ENCODE measurements at places on chromosomes 1 and 21.

DNA sequence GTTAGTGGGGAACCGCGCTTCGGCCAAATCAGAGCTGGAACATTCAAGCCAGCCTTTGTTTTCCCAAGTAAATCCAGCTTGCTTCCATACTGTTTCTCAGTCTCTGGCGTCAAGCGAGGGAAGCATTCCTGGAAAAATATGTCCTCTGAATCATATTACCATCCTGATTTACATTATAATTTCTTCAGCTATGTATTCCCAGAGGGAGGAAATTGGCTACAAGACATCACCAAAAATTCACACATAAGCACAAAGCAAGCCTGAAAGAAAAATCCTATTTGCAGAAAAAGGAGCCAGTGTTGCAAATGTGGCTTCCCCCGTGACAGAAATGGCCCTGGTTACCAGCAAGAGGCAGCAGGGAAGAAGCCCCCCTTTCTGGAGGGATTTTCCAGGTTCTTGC lies 233.3 kb downstream of the KCNJ6 start:
- DNase-seq, result no peak

GRCh38 chr1:143720087-143721023 lies 251.4 kb downstream of the FAM72C start:
- peak; percentile 36 for DNase-seq

- no peak for DNase-seq
Measured at GRCh38 chr1:147630447-147630846, 39.9 kb downstream of the ACP6 start.

GRCh38 chr1:229759037-229759435 lies 133.0 kb downstream of the URB2 start:
- no peak for DNase-seq

- no peak for DNase-seq
Measured at GRCh38 chr1:84598846-84599741, 24.9 kb upstream of the CTBS start.

DNA sequence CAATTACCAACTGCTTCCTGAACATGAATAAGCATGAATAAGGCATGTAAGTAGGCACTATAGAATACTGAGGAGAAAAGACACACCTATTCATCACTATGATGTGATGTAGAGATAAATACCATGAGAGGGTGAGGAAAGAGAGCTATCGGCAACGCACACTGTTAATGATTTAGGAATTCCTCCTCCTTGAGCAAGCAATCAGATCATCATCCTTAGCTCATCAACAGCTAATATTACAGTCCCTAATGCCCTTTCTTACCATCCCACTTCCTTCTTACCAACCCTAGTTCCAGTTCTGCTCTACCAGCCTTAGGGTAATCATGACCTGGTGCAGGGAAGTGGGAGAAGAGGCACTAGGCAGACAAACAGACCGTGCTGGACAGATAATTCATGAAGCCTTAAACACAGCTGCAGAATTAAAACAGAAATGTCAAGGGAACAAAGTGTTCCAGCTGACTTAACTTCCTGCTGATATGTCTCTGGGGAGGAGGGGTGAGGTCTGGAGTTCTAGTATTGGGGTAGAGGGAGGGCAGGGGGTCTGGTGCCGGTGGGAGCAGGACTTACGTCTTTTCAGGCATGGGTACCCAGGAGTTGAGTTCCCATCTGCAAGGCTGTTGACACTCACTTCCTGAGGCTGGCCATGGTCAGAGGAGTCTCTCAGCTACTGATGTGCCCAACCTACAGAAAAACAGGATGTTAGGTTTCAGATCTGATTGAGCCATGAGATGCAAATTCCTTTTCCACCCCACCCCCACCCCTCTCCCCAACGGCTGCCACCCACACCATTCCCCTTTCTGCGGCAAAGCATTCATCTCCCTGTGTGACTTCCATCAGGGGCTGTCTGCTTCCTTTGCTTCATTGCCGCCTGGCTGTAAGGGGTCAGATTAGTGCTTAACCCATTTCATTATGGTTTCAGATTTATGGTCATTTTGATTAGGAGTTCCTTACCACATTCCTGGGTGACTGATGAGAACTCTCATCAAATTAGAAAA lies 12.6 kb upstream of the RCSD1 start:
- peak; percentile 29 for DNase-seq

GRCh38 chr1:210369425-210369824 lies 40.7 kb downstream of the HHAT start:
- DNase-seq, result no peak

GRCh38 chr1:161706482-161707347 lies at the start of gene FCRLA:
Gene FCRLA, plus strand, starts transcription at chr1:161707229. Its CDS starts 36 bp downstream, at chr1:161707265.
- DNase-seq, result no peak

DNA sequence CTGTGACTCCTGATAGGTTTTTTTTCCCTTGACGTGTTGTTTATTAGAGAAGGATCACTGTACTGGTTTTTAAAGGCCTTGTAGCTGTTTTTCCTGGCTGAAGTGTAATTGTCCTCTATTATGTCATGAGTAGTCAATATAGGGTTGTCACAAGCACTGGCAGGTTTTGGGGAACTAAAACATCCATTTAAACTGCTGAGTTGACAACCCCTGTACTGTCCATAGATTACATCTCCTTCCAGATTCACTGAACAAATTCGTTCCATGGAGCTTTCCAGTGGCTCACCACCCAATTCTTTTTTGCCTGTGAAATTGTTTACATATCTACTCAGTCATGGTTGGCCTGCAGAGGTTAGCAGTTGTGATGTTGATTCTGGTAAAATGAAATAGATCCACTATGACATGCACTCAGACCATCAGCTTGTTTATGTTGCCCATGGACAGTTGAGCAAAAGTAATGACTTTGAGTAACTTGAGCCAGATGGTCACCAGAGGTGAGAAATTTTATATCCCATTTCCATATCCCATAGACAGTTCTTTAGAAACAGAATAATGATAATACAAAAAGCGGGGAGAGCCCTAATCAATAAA lies 59.9 kb upstream of the QSOX1 start:
- no peak for DNase-seq

GRCh38 chr21:43313939-43314405 lies 113.0 kb downstream of the SIK1 start:
- no peak for DNase-seq

DNA sequence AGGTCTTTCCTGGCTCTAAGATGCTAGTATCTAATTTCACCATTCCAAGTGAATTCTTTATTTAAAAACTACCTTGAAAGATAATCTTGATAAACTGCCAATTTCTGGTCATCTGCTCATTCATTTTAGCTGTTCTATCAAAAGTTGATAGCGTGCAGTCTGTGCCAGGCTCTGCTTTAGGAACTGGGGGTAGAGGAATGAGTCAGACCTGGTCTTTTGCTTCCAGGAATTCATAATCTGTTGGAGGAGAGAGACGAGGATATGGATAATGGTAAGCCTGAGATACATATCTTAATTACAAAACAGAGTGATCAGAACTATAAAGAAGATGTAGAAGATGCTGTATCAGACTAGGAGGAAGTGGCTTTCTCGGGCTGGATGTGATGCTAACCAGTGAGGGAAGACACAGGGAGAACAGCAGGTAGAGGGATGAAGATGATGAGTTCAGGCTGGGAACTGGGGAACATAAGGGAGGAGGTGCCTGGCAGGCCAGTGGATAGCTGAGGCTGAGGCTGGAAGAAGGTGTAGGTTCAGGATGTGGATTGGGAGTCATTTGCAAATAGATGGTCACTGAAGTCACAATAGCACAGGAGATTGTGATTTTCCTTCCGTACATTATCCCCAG lies 12.3 kb upstream of the PHC2 start:
- DNase-seq, result no peak

DNA sequence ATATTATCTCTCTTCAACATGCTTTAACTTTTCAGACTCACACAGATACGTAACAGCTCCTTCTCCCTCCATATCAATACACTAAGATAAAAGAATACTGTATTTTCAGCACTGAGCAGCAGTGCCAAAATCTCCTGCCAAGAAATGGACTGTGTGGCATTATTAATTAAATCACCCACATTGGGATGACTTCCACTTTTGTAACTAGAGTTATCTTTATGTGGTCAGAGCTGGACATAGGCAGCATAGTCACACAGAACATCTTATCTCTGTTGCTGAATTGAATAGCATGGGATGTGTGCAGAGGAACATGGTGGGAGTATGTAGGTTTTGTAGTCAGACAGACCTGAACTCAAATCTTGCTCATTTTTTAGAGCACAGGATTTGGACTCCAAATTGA lies 41.4 kb upstream of the CACYBP start:
- no peak for DNase-seq

DNA sequence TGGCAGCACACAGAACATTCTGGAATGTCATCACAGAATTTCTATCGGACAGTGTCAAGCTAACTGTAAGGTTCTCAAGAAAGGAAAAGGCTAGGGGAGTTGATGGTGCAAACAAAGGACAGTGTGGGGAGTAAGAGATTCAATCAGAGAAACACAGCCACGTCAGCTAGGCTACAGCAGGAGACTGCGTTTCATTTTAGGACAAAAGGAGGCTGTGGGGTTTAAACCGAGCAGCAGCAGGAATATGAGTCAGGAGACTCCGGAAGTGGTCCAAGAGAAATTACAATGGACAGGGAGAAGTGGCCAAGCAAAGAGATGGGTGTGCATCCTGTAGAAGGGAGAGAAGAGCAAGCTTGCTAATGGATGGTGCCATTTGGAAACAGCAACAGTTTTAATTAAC lies 37.4 kb upstream of the C1orf198 start:
- no peak for DNase-seq

DNA sequence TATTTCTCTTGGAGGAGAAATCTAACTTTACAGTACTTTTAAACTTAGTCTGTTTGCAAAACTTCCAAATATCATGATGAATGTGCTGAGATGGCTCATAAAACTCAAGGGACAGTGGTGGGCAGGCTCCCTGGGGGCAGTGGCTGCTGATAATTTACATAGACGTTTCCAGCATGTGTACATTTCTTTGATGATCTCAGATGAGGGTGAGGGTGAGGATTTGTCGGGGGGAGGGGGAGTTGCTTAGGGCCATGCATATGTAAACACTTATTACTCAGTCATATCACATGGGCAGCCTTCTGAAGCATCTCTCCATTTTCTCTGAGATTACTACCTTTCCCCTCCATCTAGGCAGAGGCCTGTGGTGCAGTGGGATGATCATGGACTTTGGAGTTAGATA lies 152.9 kb upstream of the HMGB4 start:
- DNase-seq, result no peak

DNA sequence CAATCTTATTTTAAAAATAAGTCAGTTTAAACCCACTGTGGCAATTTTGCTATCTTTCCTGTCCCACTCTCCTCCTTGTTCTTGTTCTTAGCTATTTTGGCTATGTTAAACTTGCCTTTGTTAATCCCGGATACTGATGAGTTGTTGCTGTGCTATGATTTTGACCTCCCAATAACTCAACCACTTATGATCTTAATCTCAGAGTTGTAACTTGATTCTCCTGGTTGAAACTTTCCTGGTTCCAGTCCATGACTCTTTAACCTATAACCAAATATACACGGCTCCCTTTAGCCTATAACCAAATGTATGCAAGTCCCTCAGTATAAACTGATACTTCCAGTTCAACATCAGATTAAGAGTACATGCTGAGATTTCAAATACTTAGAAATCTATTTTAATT lies 15.6 kb upstream of the ACADM start:
- no peak for DNase-seq

GRCh38 chr1:205228093-205228521 lies 361 bp downstream of the TMCC2 start:
- DNase-seq, result no peak

GRCh38 chr21:44051462-44051941 lies 39.4 kb downstream of the TRAPPC10 start:
- DNase-seq, result peak; percentile 22

- DNase-seq, result no peak
Measured at GRCh38 chr1:27592232-27592930, 11.6 kb downstream of the AHDC1 start.

GRCh38 chr1:223332997-223333396 lies 31.0 kb downstream of the SUSD4 start:
- no peak for DNase-seq

DNA sequence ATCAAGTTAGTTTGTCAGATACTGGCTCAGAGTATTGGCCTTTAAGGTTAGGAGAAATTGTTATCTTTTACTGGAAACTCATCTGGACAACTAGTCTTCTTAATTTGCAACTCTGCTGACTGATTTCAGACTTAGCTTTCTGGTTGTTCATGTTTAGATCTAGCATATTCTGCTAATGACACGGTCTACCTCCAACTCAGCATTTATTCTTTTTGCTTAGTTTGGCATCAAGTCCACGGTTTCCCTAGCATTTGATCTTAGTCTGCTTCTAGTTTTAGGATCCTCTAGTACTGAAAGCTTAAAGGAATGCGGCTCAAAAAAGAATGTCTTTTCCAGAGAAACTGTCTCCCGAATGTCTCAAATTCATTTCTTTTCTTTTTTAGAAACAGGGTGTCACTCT lies 75.6 kb upstream of the SLFNL1 start:
- no peak for DNase-seq

GRCh38 chr1:202961220-202961880 lies 3.2 kb upstream of the ADIPOR1 start:
- DNase-seq, result no peak

DNA sequence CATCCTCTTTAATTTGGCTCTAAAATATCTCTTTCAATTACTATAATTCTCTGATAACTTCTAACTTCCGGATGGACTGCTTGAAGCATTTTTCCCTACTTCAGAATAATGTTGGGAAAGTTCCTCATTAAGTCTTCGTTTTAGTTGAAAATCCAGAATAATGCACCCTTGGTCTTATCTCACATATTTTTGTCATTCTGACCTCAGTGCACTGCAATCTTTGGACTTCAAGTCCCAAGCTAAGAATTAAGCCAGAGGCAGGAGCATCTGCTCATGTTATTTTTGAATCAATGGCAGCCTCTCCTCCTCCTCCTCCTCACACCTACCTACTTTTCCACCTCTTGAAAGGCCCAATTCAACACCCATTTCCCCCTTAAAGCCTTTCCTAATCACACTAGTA lies 169.8 kb downstream of the CYYR1 start:
- DNase-seq, result no peak

- no peak for DNase-seq
Measured at GRCh38 chr1:107450899-107451664, 310.2 kb downstream of the NTNG1 start.

DNA sequence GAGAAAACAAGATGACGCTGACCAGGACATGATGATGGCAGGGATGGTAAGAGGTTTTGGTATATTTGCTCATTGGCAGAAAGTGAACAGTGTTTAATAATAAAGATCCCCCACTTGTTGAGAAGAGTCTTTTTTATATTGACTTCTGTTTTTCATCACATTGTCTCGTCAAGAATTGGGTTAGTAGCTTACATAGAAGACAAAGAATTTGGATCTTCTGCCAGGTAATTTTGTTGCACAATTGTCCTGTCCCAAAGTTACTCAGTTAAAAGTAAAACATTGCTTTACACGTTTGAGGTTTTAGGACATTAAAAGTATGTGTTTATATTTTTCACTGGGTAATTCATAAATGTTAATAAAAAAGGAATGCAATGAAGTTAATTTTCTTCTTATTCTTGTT lies 48.3 kb upstream of the LAMC2 start:
- no peak for DNase-seq

GRCh38 chr1:34768856-34769255 lies 9.3 kb downstream of the GJB4 start:
- DNase-seq, result no peak

- peak; percentile 87 for DNase-seq
Measured at GRCh38 chr1:53145942-53146708, 3.7 kb upstream of the SLC1A7 start.

- DNase-seq, result no peak
Measured at GRCh38 chr1:65846866-65847265, 54.2 kb downstream of the PDE4B start.

GRCh38 chr1:64388336-64388735 lies 81.6 kb upstream of the CACHD1 start:
- no peak for DNase-seq

- DNase-seq, result no peak
Measured at GRCh38 chr21:39714331-39714730, 30.7 kb upstream of the IGSF5 start.

- DNase-seq, result no peak
Measured at GRCh38 chr1:3593334-3593733, 18.0 kb downstream of the MEGF6 start.
